K562 (cell line): ENCODE measurements at places on chromosomes 2 and 18. TPM values are rescaled to one million over a fixed set of nuclear protein-coding genes. Genes with fewer than 3 reads are reported as not detected.

GRCh38 chr2:33071591-33071990 is 124.8 kb downstream of the LTBP1 start:
- no peak overlapping the region for H3K4me3 ChIP-seq
- H3K27me3 ChIP-seq, result no peaks in the 10 kb centered on the region
- H3K4me1 ChIP-seq, result no peaks in the 10 kb centered on the region; the same call in 1 of the 2 replicates
- no peak overlapping the region for H3K27ac ChIP-seq

DNA sequence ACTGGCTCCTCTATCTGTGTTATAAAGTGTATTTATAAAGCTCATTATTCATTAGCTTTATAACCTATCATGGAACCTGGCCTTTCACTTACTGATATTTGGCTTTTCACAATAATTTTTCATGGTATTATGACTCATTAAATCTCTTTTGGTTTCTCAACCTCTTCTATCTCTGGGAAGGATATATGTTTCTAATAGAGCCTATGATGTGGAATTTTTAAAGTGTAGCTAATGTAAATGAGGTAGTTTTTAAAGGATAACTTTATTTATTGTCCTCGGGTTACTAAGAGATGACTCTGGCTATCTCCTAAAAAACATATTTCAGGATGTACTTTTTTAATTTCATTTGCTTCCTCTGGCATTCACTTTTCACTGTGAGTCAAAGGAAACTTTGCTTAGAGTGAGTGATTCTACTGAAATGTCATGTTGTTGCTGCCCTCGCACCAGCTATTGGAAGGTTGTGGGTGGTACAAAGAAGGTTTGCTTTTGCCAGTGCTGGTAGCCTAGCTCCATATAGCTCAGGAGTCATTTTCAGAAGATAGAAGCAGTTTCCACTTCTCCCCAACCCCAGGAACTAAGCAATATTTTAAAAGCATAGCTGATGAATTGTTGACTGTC is 85.2 kb upstream of the RPE start:
- no peaks in the 10 kb centered on the region for H3K4me1 ChIP-seq
- no peak overlapping the region for H3K27ac ChIP-seq
- H3K27me3 ChIP-seq, result no peaks in the 10 kb centered on the region
- no peak overlapping the region for H3K4me3 ChIP-seq
- no peak for DNase-seq

- DNase-seq, result no peak
- H3K4me3 ChIP-seq, result no peak overlapping the region
- no peak overlapping the region for H3K27ac ChIP-seq
Measured at GRCh38 chr2:99648178-99648844, 158.5 kb upstream of the REV1 start.

RALBP1 gene
- 60.4 and 69.6 TPM in 2 replicates for polyA plus RNA-seq

MYO5B gene
- 0.04 and 0.41 TPM in 2 replicates for polyA plus RNA-seq

MAP2 gene
- polyA plus RNA-seq, result not detected in 2 replicates

GRCh38 chr2:182763311-182763912 is 47.4 kb downstream of the DNAJC10 start:
- no peak overlapping the region for H3K4me3 ChIP-seq
- H3K27me3 ChIP-seq, result no peaks in the 10 kb centered on the region
- no peak overlapping the region for H3K27ac ChIP-seq
- peaks cover 83% of the 10 kb centered on the region for H3K36me3 ChIP-seq

GRCh38 chr18:38941711-38942561 is 1376.3 kb upstream of the CELF4 start:
- peak overlapping the region; percentile 16; the same call in 1 of the 2 replicates for H3K4me3 ChIP-seq
- no peak for DNase-seq
- no peaks in the 10 kb centered on the region for H3K4me1 ChIP-seq
- H3K36me3 ChIP-seq, result no peaks in the 10 kb centered on the region

DNA sequence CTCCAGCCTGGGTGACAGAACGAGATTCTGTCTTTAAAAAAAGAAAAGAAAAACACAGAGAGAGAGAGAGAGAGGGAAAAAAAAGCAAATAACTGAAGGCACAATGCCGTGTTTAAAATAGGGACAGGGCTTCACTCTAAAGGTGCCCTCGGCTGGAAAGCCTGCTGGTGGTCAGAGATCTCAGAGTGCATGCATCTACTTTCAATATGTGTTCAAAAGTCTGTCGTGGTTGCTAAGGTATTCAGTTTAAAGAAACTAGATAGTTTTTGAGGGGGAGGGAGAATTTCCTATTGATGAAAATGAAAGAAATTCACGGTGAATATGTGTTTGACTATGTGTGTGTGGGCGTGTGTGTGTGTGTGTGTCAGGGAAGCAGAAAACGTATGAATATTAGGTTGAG is 11.0 kb upstream of the CBLN2 start:
- no peaks in the 10 kb centered on the region for H3K27me3 ChIP-seq
- no peak overlapping the region for H3K4me3 ChIP-seq
- DNase-seq, result no peak
- H3K27ac ChIP-seq, result no peak overlapping the region

- no peaks in the 10 kb centered on the region for H3K36me3 ChIP-seq
- H3K27ac ChIP-seq, result no peak overlapping the region
- no peak for DNase-seq
- H3K27me3 ChIP-seq, result no peaks in the 10 kb centered on the region
Measured at GRCh38 chr2:192230889-192231453, 36.2 kb upstream of the TMEFF2 start.

DNA sequence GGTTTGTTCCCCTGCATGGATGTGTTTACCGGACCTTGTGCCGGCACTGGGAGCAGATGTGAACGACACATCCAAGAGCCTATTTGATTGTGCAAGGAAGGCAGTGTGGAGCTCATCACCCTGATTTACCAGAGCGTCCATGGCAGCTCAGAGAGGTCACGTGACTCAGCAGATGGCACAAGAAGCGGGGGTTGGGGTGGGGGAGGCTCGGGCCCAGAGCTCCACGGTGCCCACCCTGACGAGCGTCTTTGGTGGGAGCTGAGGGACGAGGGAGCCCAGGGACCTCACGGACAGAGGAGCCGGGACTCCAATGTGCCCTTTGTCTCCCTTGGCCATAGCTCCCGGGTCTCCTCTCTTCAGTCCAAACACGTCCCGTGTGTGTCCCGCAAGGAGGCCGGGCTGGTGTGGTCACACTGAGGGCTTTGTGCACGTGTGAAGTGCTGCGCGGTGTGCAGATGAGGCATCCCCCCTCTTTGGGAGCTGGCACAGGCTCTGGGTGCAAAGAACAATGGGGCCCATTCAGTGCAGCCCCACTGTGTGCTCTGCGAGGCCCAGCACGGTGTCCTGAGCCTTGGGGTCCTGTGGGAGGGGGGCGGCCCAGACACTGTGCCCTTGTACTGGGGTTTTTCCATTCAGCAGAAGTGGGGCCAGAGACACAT is 15.5 kb downstream of the KCNIP3 start:
- H3K27me3 ChIP-seq, result peaks cover 67% of the 10 kb centered on the region
- no peak overlapping the region for H3K4me3 ChIP-seq
- H3K36me3 ChIP-seq, result no peaks in the 10 kb centered on the region
- H3K27ac ChIP-seq, result no peak overlapping the region
- DNase-seq, result no peak
